Neural progenitor cell (in vitro differentiated cells): ENCODE measurements at places on chromosomes 13 and 19. TPM values are rescaled to one million over a fixed set of nuclear protein-coding genes. Genes with fewer than 3 reads are reported as not detected.

Gene PLPPR3
- total RNA-seq, result 15.6 and 91.6 TPM in 2 replicates

Gene ADGRE1
- not detected in 2 replicates for total RNA-seq

Gene FUT1
- 2.9 and 5.1 TPM in 2 replicates for total RNA-seq

Gene ZNF563
- 2.6 and 3.7 TPM in 2 replicates for total RNA-seq

Gene ZNF135
- 9.5 and 11.1 TPM in 2 replicates for total RNA-seq
